ENCODE measurements at places on chromosomes 1 and 21. TPM values are rescaled to one million over a fixed set of nuclear protein-coding genes. Genes with fewer than 3 reads are reported as not detected.

GRCh38 chr1:205585169-205585834, 46.5 kb downstream of the ELK4 start:
- no peak overlapping the region for H3K4me3 ChIP-seq
- H3K4me1 ChIP-seq: peaks cover 3% of the 10 kb centered on the region
- no peak overlapping the region for H3K27ac ChIP-seq
- H3K27me3 ChIP-seq: no peaks in the 10 kb centered on the region
- peak; percentile 41 for DNase-seq

GRCh38 chr1:7422081-7422480, 349.0 kb upstream of the VAMP3 start:
- no peak overlapping the region for H3K4me3 ChIP-seq
- no peaks in the 10 kb centered on the region for H3K27me3 ChIP-seq
- H3K4me1 ChIP-seq: no peaks in the 10 kb centered on the region
- no peaks in the 10 kb centered on the region for H3K36me3 ChIP-seq

DNA sequence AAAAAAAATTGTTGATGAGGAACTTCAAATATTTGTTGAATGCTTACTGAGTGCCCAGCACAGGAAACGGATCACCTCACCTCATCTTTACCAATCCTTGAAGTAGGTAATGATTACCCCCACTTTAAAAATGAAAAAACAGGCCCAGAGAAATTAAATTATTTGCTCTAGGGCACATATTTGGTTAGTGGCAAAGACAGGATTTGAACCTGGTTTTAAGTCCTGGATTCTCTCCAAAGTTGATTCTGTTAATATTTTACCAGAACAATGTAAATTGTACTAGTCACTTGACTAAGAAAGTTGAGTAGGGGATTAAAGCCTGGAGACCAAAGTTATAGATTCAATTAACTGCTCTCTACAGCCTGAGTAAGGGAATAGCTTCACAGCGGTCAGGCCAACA, 97.9 kb downstream of the GIPC2 start:
- H3K27me3 ChIP-seq: no peaks in the 10 kb centered on the region
- no peaks in the 10 kb centered on the region for H3K36me3 ChIP-seq

- no peak overlapping the region for H3K4me3 ChIP-seq
- peaks cover 52% of the 10 kb centered on the region for H3K4me1 ChIP-seq
Observed at GRCh38 chr21:37455504-37455911, 88.9 kb downstream of the DYRK1A start.

DNA sequence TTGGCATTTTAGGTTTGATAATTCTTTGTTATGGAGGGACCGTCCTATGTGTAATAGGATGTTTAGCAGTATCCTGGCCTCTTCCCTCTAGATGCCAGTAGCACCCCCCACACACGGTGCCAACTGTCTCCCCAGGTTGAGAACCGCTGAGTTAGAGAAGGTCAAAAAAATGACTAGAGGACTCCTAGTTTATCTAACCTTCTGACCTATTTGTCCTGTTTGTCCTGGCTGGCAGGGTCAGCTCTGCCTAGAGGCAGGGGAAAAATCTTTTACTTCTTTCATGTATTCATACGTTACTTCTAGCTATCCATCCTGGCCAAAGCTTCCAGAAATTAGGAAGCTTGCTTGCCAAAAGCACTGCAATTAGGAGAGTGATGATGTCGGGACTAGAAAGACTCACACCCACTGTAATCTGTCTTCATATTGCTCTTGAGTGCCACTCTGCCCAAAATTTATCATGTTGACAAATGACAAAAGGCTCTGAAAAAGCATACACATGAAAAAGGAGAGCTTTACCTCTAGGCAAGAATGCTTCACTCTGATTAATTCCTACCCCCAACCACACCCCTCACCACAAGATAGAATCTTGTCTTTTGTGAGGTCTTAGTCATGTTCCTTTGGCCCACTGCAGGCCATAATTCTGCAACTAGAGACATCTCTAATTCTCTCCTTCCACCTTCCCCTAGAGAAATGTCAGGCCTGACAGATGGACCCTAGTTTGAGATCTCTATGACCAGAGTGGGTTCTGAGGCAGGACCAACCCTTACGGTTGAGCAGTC, 14.4 kb upstream of the AKR1A1 start:
- H3K27me3 ChIP-seq: no peaks in the 10 kb centered on the region
- H3K4me3 ChIP-seq: no peak overlapping the region
- DNase-seq: no peak
- no peak overlapping the region for H3K27ac ChIP-seq
- H3K4me1 ChIP-seq: no peaks in the 10 kb centered on the region
- H3K36me3 ChIP-seq: no peaks in the 10 kb centered on the region

GRCh38 chr1:6148497-6149241, 31.5 kb downstream of the CHD5 start:
- peak; percentile 69 for DNase-seq
- H3K4me3 ChIP-seq: no peak overlapping the region
- no peak overlapping the region for H3K27ac ChIP-seq
- no peaks in the 10 kb centered on the region for H3K4me1 ChIP-seq

DNA sequence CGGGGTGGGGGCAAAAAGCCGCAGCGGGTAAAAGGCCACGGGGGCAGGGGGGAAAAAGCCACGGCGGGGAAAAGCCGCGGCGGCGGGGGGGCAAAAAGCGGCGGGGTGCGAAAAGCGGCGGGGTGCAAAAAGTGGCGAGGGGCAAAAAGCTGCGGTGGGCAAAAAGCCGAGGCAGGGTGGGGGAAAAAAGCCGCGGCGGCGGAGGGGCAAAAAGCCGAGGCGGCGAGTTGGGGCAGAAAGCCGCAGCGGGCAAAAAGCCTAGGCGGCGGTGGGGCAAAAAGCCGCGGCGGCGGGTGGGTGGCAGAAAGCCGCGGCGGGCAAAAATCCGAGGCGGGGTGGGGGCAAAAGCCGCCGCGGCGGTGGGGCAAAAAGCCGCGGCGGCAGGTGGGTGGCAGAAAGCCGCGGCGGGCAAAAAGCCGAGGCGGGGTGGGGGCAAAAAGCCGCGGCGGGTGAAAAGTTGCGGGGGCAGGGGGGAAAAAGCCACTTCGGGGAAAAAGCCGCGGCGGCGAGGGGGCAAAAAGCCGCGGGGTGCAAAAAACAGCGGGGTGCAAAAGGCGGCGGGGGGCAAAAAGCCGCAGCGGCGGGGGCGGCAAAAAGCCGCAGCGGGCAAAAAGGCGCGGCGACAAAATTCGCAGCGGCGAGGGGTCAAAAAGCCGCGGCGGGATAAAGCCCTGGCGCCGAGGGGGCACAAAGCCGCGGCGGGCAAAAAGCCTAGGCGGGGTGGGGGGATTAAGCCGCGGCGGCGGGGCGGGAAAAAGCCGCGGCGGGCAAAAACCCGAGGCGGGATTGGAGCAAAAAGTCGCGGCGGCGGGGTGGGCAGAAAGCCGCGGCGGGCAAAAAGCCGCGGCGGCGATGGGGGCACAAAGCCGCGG, 3901.2 kb downstream of the SRGAP2C start:
- H3K4me3 ChIP-seq: no peak overlapping the region
- no peak for DNase-seq
- H3K36me3 ChIP-seq: no peaks in the 10 kb centered on the region
- H3K4me1 ChIP-seq: no peaks in the 10 kb centered on the region
- no peaks in the 10 kb centered on the region for H3K27me3 ChIP-seq
- no peak overlapping the region for H3K27ac ChIP-seq

Gene SPRR2G
- total RNA-seq: not detected

Data from Peyer's patch (tissue), 4 donors.